Activated naive CD8-positive, alpha-beta T cell treated with anti-CD3 and anti-CD28 coated beads, Interleukin-2, amount 10 ng/mL, durations not matched to agents 7 days and 5 days (primary cell): ENCODE measurements at places on chromosomes 2 and 18. TPM values are rescaled to one million over a fixed set of nuclear protein-coding genes. Genes with fewer than 3 reads are reported as not detected.
A peak's percentile ranks its signal among the peaks of the same experiment; 100 is the strongest.

GRCh38 chr18:47935321-47936055 is 5.0 kb upstream of the SMAD2 start:
- no peak for DNase-seq

DNA sequence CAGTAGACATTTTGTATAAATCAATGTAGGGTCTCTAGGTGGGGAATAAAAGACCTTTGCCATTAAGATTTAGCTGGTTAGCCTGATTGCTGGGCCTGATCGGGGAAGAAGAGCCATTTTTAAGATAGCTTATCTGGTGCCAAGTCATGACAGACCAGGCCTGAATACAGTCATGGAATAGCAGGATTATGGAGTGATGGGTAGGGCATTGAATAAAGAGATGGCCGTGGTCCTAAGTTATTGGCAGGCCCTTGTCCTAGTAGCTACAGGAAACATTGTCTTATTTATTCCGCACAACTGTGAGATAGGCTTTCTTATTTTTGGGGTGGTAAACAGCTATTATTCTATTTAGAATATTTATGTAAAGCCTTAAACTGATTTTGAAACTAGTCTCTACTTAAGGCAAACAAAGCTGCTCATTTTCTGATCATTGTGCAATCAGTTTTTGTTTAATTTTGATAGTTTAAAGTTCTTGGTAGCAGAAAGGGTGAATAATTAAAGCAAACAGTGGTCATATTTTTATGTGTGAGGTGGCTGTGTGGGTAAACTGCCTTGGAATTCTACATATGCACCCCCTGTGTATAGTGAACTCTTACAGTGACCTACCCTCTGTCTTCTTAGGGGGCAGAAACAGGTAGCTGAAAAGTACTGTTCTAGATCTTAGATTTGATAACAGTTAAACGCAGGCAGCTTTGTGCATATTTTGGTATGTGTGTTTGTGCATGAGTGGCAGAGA is 22.6 kb downstream of the ZNF236 start:
- DNase-seq, result no peak

Gene IL1RN
- total RNA-seq, result 4.0 TPM

Gene FBXO15
- total RNA-seq, result 2.1 TPM

DNA sequence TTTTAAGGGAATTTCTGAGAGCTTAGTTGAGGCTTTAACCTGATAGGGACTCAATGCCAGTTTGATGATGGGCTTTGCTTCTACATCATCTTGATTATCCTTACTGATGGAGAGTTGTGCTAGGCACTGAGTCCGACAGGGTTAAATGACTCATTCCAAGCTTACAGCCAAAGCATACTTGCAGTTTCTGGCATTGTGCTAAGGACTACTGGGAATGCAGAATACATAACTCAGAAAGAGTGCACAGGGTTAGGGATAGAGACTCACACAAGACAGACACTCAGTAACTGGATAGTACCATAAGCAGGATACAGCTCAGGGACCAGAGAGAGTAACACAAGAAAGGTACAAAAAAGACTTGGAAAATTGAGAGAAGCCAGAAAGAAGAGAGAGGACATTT is 94.1 kb upstream of the SLC14A2 start:
- no peak for DNase-seq

DNA sequence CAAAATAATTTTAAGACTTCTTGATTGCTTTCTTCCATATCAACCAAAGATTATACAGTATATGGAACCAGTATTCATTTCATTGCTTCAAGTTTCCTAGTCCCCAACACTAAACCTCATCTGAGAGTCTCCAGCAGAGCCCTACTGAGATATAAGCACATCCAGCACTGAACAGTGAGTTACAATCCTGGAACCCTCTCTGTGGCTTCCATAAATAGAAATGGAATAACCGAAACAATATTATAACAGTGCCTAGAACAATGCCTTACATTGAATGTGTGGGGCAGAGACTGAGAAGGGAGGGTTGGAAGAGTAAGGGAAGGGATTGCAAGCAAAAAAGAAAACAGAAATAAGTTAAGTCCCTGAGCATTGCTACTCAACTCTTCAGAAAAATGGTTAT is 18.9 kb downstream of the AAK1 start:
- no peak for DNase-seq

- no peak for DNase-seq
Measured at GRCh38 chr2:195407783-195408182, 249.2 kb upstream of the SLC39A10 start.

DNA sequence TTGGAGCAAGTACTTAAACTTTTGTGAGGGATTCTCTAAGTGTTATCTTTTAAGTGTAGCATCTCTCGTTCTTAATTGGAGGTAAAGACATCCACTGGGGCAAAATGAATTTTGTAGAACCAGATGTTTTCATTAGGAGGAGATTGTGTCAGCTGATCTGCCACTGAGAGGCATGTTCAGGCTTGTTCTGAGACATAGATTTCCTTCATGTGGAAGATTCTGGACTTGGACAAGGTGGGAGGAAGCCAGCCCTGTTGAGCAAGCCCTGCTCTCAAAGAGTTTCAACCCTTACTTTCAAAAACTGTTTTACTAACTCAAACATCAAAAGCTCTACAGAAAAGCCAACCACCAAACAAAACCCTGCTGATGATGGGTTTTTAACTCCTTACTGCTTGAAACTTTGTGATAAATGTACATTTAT is 6.5 kb downstream of the MAP4K4 start:
- no peak for DNase-seq

DNA sequence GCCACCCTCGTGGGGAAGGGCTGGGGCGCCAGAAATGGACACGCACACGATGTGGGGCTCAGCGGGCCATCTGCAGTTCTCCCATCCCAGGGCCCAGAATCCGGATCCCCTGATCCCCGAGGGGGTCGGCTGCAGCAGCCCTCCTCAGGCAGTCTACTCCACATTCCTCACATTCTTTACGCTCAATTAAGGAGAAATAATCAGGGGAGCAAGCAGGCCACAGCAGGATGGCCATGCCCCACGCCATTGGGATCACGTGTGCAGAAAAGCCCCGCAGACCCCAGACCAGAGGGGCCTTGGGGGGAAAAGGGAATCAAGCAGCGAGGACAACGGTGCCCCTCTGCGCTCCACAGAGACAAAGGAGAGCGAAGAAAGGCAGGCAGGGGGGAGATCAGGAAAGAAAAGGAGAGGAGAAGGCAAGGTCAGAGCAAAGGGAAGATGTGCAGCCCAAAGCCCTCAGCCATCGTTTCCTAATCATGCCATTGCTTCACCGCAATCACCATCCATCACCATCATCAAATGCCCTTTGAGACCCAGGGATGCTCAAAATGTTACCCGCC is 17.5 kb upstream of the PKDCC start:
- no peak for DNase-seq

DNA sequence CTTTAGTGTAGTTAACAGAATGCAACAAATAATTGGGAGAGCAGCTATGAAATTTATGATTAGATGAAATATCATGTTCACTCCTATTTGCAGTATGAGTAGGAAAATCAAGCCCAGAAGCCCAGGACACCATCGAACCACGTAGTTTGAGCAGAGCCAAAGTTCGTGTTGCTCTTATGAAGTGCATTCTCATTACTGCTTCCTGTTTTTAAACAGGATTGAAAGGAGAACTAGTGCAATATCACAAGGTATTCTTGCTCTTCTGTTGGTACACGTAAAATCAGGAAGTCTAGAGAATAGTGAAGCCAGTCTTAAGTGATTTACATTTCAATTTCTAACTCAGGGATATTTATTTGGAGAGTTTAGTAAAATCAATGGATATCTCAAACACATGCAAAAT is 21.1 kb downstream of the ARHGAP15 start:
- no peak for DNase-seq

Gene FASTKD1
- total RNA-seq, result 38.8 TPM

Gene CRYGC
- total RNA-seq, result not detected

- DNase-seq, result no peak
Measured at GRCh38 chr2:175001566-175001965, 3.6 kb downstream of the CHN1 start.

- DNase-seq, result peak; percentile 36
Measured at GRCh38 chr2:171432969-171433762, 624 bp downstream of the METTL8 start.
